ENCODE measurements at places on chromosomes 7 and 10.

DNA sequence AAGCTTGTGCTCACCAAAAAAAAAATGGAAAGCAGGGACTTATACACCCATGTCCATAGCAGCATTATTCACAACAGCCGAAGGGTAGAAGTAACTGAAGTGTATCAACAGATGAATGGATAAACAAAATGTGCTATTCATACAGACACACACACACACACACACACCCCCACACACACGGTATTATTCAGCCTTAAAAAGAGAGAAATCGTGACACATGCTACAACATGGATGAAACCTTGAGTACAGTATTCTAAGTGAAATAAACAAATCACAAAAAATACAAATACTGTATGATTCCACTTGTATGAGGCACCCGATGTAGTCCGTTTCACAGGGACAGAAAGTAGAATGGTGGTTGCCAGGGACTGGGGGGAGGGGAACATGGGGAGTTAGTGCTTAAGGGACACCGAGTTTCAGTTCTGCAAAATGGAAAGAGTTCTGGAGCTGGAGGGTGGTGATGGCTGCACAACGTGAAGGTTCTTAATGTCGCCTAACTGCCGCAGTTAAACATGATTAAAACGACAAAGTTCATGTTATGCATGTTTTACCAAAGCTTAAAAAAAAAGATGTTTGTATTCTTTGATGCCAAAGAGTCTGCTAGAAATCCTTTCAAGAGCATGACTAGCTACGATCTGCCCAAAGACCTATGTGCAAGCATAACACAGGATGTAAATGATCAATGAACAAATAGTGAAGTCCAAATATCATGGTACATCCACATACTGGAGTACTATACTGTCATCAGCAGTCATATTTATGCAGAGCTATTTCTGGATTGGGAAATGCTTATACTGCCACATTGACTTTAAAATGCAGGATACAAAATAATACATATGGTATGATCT is 7.2 kb downstream of the TNS3 start:
- DNase-seq, result no peak

GRCh38 chr7:131493581-131493980 is 62.8 kb downstream of the PODXL start:
- DNase-seq, result no peak

GRCh38 chr7:24883622-24884013 is 96.4 kb downstream of the OSBPL3 start:
- no peak for DNase-seq

- no peak for DNase-seq
These were observed 17.9 kb upstream of the ASZ1 start for GRCh38 chr7:117445206-117445605.

DNA sequence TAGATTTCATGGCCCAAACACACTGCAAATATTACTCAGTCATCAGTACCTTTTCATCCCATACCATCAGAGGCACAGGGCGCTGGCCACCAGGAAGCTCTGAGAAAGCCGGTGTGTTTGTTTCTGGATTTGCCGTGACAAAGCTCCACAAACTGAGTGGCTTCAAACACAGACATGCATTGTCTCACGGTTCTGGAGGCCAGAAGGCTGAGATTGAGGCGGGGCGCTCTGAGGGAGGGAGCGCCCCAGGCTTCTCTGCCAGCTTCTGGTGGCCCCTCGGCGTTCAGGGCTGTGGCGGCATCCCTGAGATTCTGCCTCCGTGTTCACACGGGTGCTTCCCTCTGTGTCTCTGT is 3.7 kb upstream of the TTYH3 start:
- no peak for DNase-seq

DNA sequence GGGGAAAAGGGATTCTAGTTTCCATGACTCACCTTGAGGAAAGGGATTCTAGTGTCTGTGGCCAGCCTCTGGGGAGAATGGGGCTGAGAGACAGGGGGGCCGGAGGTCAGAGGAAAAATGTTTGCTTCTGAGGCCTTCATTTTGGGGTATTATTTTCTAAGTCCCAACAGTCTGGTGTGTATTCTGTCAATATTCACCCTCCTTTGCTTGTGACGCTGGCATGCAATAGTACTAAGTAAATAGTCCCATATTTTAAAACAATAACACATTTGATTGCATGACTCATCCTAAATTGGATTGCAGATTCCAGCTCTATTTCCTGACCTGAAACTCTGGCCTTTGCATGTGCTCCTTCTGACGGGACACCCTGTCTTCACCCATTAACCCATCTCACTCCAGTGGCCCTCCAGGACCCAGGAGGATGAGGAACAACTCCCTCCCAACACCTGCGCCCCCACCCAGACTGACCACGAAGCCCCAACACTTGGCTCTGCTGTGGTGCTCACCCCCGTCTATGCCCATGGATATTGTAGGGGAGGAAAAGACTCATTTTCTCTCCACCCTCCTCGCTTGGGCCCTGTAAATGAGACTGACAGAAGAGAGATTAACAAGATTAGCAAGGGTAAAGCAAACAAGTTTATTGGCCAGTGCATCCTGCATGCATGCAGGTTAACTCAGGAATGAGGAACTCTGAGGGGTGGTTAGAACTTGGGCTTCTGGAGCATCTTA is 495.6 kb upstream of the KLF6 start:
- DNase-seq, result peak; percentile 31

DNA sequence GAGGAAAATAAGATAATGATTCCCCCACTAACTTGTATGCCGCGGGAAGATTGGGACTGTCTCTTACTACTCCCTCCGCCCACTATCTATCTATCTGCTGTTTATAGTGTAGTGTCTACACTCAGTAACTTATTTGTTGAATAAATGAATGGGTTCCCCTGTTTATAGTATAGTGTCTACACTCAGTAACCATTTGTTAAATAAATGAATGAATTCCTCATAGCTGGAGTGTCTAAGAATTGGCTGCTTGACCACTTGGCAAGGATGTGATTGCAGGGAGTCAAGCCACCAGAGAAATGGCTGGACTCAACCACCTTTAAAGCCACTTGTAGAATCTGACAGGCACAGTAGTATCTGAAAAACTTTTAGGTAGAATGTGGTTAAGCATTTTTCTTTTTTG is 147.1 kb downstream of the TRIL start:
- DNase-seq, result no peak

DNA sequence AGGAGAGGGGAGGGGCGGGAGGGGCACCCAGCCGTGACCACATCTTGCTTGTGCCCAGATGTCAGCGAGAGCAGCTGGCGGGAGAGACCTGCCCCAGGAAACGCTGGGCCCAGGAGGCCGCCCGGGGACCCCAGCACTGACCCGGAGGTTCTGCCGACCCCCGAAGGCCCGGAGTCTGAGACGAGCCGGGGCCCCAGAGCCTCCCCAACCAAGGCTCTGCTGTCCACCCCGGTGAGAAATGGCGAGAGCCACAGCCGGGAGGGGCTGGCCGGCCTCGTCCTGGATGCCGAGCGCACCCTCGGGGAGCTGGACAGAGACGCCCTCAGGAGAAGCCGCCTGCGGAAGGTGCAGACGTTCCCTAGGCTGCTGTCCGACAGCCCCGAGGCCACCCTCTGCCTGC is 25.9 kb downstream of the KNDC1 start:
- no peak for DNase-seq

Data from kidney capillary endothelial cell (primary cell).